GM10248 (cell line): ENCODE measurements at places on chromosomes 6 and 20.

DNA sequence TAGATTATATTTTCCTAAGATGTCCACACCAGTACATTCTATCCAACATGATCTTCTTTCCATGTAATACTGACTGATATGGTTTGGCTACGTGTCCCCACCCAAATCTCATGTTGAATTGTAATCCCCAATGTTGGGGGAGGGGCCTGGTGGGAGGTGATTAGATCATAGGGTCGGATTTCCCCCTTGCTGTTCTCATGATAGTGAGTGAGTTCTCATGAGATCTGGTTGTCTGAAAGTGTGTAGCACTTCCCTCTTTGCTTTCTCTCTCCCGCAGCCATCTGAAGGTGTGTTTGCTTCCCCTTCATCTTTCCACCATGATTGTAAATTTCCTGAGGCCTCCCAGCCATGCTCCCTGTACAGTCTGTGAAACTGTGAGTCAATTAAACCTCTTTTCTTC lies 12.2 kb upstream of the HBS1L start:
- DNase-seq, result no peak

- DNase-seq, result no peak
Observed at GRCh38 chr20:51712501-51713212, 55.5 kb downstream of the ATP9A start.

GRCh38 chr20:42678895-42679294 lies 510.8 kb downstream of the PTPRT start:
- no peak for DNase-seq

DNA sequence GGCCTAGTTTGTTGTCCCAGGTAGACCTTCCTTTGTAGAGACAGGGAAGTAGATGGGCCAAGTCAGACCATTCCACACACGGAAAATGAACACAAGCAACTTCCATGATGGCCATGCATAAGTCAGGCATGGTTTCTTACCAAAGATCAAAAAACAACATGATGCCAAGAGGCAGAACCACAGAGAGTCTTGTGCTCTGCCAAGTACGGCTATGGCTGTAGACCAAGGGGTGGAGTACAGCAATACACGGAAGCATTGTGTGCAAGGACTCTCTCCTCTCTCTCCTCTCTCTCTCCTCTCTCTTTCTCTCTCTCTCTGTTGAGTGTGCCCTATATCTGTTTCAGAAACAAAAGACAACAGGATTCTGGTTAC lies 4.8 kb upstream of the DUSP22 start:
- no peak for DNase-seq

DNA sequence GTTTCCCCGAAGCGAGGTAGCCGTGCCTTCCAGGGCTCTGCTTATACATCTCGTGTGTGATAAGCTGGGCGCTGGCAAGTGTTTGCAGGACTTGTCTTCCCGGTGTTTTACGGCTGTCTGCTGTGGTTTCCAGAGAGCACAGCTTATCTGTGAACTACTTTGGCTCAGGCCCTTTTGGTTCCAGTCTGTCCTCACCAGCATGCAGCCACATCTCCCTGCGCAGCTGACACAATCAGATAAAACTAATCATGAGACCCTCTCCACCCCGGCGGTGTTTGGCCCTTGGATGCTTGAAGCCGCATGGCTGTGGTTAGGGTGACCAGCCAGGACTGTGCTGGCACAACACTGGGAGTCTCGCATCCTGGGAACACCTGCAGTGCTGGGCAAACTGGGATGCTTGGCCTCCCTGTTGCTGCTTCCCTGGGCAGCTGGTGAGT lies 241.8 kb upstream of the FOXQ1 start:
- DNase-seq, result no peak

GRCh38 chr6:135325624-135326424 lies 144.7 kb downstream of the MYB start:
- no peak for DNase-seq

DNA sequence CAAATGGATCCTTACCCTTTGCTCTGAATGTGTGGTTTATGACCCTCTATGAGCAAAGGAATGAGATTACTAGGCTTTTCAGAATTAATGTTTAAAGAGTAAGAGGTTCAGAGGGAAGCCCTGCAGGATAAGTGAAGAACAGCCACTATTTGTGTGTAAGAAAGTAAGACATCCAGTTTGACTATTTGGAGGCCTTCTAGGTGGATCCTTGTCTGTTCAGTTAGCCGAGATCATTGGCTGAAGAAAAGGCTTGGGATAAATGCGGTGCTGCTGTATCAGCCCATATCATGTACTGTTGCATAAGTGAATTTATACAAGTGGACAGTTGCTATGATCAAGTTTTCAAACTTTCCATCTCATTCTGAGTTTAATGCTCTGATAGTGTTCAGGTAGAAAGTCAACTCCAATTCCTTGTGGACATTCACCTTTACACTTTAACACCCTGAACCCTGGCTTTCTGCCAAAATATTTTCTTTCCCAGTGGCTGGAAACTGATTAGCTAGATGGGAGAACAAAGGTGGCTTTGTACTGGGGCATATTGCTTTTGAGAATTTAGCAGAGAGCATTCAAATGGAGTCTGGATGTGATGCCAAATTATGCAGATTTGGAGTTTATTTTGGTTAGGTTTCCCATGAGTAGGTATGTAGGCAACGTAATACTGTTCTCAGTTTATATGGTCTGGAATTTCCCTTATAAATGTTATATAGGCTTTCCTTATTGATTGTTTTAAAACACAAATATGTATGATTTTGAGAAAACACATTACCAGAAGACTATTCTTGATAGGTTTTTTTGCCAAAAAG lies 15.0 kb downstream of the PARD6B start:
- no peak for DNase-seq
